ENCODE measurements at places on chromosomes 4 and X. TPM values are rescaled to one million over a fixed set of nuclear protein-coding genes. Genes with fewer than 3 reads are reported as not detected.

CT55 gene
- polyA plus RNA-seq = not detected

RAB41 gene
- not detected for polyA plus RNA-seq

DNA sequence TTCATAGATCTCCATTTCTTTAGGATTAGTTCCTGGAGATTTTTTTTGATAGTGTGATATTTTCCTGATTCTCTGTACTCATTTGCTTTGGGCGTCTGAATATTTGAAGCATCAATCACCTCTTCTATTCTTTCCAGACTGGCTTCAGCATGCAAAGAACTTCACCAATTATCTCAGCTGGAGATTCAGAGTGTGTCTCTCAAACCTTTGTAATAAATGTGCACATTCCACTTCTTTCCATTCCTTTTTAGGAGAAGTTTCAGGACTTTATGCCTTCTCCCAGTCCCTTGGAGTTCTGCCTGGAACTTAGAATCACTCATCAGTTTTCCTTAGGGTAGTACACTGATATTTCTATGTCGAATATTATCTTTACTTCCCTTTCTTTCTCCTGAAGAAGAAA lies 334.8 kb downstream of the TEX13C start:
- DNase-seq = no peak

ABCG2 gene
- 3.7 TPM for polyA plus RNA-seq

- no peak for DNase-seq
Observed at GRCh38 chr4:2390146-2390545, 28.3 kb downstream of the ZFYVE28 start.

BEX1 gene
- polyA plus RNA-seq = 5.7 TPM

DNA sequence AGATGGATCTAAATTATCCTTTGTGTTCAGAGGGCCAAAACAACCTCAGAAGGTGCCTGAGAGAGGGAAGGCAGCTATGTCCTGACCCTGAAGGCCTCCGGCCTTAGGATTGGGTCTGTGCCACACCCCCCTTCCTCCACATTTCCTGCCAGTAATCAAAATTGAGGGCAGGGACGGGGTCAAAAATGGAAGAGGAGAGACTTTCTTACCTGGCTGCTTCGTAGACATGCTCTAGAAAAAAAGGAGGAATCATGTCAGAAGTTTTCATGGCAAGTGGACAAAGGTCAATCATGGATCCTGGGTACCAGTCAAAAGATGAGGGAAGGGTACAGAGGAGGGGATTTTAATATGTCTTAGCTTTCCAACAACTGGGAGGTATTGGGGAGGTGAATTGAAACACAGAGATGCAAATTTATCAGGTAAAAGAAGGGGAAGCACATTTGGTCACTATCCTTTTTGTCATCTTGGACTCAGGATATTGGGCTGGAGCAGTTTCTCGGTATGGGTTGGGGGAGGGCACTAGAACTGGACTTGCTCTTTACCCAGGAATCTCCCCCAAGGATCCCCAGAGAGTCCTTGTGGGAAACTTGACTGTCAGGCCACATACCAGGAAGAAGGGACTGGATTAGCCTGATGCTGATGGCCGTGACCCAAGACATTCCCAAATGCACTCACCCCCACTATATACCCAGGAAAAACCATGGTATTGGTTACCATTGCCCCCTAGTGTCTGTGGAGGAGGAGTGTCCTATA lies 17.1 kb downstream of the VSIG4 start:
- DNase-seq = no peak

GRCh38 chrX:132169554-132169953 lies 41.7 kb upstream of the FRMD7 start:
- no peak for DNase-seq

- no peak for DNase-seq
Observed at GRCh38 chr4:47972181-47972580, 44.3 kb downstream of the CNGA1 start.

- no peak for DNase-seq
Observed at GRCh38 chr4:107708225-107708624, 11.8 kb downstream of the PAPSS1 start.

PRKX gene
- 3.4 TPM for polyA plus RNA-seq

PPM1K gene
- polyA plus RNA-seq = 7.1 TPM

CABS1 gene
- polyA plus RNA-seq = not detected

- DNase-seq = no peak
Observed at GRCh38 chr4:164802301-164802901, 48.5 kb downstream of the SMIM31 start.

CHST7 gene
- polyA plus RNA-seq = 12.2 TPM
